ELR (cell line): ENCODE measurements at places on chromosomes 5 and 9.

- DNase-seq = no peak
Observed at GRCh38 chr9:109517901-109518377, 19.8 kb upstream of the PTPN3 start.

GRCh38 chr9:129267141-129267540 lies 89.1 kb upstream of the IER5L start:
- no peak for DNase-seq

DNA sequence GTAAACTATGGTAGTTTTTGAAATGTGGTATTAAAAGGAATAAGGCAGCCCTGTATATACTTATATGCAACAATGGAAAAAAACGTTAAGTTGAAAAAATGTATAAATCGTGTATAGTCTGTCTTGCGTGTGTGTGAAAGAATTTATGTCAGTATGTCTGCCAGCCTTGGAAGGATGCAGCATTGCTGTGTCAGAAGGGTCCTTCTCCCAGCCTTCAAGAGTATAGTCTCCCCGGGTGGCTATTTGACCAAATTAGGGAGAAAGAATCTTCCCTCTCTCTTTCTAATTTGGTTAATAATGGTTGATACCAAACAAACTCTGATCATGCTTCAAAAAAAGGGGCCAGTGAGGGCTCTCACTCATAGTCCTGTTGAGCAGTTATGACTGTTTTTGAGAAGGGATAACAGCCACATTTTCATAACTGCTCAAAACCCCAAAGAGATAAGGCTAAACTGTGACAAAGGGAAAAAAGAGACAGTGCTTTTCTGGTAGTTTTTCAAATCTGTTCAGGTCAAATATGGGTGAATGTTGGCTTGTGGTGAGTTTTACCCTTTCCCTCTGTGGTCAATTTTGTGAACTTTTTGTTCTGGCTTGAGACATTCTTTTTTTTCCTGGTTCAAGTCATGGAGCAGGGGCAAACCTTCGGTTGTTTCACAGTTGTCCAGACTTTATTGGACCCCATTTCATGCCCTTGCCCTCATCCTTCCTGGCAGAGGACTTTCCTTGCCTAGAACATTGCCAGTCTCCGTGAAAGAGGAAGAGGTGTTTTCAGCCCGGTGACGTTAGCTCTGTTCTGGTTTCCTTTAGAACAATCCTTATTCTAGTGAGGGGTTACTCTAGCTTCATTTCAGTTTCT lies 21.0 kb downstream of the SNX30 start:
- no peak for DNase-seq

- DNase-seq = peak; percentile 68
Observed at GRCh38 chr9:116157436-116158138, 4.0 kb downstream of the PAPPA start.

DNA sequence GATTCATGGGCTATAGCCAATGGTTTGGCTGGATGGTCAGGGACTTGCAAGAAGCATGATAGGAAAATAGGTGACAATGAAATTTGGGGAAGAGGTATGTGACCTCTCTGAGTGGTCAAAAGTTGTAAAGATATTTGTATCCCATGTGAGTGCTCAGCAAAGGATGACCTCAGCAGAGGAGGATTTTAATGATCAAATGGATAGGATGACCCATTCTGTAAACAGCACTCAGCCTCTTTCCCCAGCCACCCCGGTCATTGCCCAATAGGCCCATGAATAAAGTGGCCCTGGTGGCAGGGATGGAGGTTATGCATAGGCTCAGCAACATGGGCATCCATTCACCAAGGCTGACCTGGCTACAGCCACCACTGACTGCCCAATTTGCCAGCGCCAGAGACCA lies 138.4 kb upstream of the SPDL1 start:
- no peak for DNase-seq

- DNase-seq = no peak
Observed at GRCh38 chr5:103444333-103445038, 118.1 kb downstream of the NUDT12 start.

DNA sequence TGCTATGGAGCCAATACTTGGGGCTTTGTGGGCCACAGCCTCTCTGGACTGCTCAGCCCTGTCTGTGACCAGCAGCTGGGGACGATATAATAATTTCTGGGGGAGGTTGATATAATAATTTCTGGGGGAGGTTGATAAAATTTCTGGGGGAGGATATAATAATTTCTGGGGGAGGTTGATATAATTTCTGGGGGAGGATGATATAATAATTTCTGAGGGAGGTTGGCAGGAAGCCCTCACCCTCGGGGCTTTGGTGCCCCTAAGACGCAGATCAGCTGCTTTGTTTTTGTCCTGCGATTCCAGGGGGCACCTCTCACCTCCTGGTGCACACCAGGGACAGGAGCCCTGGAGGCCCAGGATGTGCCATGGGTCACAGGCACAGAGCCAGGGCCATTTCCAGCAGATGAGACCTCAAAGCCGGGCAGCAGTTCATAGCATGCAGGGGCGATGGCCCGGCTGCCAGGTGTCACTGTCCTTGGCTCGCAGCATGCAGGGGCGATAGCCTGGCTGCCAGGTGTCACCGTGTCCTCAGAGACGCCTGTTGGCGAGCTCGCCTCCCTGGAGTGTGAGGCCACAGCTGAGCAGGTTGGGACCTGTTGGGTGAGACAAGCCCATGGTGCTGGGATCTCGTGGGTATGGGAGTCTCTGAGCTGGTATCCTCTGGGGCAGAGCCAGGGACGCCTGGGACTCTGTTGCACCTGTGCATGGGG lies 3.8 kb upstream of the TOR4A start:
- no peak for DNase-seq

DNA sequence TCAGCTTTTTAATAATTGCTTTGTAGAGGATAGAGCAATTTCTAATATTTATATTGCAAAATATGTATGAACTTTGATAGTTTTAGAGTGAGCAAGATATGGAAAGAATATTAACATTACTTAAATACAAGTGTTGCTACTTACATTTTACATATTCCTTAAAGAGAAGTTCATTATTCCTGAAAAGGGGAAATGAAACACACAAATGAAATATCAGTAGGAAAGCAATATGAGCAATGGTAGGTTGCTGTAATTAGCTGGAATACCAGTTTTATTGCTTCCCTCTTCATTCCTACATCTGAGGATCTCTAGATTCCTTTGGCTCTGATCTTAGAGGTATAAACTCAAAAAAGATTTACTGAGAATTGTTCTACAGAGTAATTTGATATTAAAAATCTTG lies 414.1 kb downstream of the FAM170A start:
- DNase-seq = no peak

DNA sequence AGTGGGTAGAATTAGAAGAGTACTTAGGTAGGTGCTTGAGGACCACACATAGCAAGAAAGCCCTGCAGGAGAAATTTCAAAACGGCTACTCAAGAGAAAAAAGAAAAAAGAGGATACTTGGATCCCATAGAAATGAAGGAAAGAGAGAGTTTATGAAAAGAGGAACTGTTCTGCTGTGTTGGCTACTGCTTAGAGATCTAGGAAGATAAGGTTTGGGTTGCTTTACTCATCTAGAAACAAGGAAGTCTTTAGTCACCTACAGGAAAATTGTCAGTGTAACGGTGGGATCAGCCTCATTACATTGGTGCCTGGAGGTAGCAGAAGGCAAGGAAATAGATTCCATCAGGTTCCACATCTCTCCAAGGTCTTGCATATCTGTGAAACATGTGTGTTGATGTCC lies 14.8 kb upstream of the C5orf46 start:
- DNase-seq = no peak

DNA sequence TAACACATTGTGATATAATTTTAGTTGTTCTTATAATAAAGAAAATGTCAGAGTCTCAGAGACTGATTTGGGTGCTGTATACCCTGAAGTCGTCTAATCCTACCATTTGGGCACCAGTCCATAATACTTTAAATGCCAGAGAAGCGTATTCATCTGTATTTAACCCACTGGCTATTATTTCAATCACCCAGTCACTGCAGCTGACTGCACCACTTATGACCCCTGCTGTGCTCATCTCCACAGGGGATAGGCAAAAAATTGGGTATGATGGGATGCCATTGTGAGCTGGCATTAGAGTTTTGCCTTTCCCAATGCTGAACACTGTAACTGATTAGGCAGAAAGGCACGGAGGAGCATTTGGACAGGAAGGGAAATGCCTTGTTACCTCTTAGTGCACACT lies 599.7 kb downstream of the CAAP1 start:
- DNase-seq = peak; percentile 68

- peak; percentile 24 for DNase-seq
Observed at GRCh38 chr5:88269222-88269771, 652 bp upstream of the TMEM161B start.

- DNase-seq = no peak
Observed at GRCh38 chr9:101381833-101382342, 2.9 kb downstream of the BAAT start.

GRCh38 chr9:91899219-91899563 lies 50.8 kb downstream of the ROR2 start:
- DNase-seq = no peak

DNA sequence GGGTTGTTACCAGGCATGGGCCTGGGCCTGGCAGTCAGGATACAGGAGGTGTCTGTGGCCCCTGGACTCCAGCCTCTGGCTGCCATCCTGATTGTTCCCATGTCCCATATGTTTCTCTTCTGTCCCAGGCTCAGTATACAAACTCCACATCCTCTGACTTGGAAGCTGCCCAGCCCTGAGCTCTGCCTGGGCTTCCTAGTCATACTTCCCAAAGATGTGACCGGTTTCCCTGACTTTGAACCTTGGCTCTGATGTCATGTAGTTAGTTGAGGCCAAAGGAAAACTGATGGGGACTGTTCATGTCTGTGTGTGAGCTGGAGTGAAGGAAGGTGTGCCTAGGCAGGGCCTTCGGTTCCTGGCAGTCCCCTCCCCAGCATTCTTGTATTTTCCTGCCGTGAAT lies 50.4 kb downstream of the CYSTM1 start:
- DNase-seq = no peak

- DNase-seq = no peak
Observed at GRCh38 chr5:146112476-146112875, 7.1 kb upstream of the PLAC8L1 start.

- DNase-seq = peak; percentile 6
Observed at GRCh38 chr9:70156729-70157128, 102.0 kb upstream of the SMC5 start.

GRCh38 chr5:96809921-96810320 lies 2.2 kb upstream of the ERAP1 start:
- DNase-seq = no peak

DNA sequence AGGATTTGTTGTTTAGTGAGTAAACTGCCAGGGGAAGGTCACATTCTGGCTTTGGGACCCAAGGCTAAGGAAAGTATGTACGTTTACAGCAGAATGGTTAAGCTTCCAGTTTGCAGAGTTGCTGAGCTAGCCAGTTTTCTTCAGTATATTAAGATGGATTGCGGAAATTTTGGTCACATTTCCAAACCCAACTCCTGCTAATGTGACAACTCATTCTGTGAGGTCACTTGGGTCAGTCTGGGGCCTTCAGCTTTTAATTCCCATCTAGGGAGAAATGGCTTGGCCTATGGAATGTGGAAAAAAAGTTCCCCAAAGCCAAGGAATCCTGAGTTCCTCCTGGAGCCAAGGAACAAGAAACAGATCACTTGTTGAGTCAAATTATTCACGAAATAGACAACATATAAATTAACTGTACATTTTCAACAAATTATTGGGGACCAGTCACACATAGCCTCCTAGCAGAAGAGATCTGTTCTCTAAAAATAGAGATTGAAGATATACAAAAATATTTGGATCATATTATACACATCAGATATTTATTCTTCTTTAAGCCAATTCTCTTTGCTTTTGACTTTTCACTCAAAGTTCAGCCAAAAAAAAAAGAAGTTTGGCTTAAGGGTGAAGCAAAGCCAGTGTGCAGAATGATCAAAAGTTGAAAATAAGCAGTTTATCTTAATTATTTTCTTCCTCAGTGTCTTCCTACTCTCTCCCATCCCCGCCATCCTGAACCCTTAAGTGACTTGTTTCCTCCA lies 8.8 kb downstream of the KCNV2 start:
- DNase-seq = no peak

GRCh38 chr9:79384501-79384900 lies 187.3 kb upstream of the TLE4 start:
- no peak for DNase-seq

GRCh38 chr9:8632493-8632892 lies 832.9 kb upstream of the DMAC1 start:
- no peak for DNase-seq

GRCh38 chr5:81849770-81850367 lies 99.0 kb upstream of the SSBP2 start:
- DNase-seq = no peak

- DNase-seq = no peak
Observed at GRCh38 chr5:179301796-179302195, 43.5 kb downstream of the ADAMTS2 start.

DNA sequence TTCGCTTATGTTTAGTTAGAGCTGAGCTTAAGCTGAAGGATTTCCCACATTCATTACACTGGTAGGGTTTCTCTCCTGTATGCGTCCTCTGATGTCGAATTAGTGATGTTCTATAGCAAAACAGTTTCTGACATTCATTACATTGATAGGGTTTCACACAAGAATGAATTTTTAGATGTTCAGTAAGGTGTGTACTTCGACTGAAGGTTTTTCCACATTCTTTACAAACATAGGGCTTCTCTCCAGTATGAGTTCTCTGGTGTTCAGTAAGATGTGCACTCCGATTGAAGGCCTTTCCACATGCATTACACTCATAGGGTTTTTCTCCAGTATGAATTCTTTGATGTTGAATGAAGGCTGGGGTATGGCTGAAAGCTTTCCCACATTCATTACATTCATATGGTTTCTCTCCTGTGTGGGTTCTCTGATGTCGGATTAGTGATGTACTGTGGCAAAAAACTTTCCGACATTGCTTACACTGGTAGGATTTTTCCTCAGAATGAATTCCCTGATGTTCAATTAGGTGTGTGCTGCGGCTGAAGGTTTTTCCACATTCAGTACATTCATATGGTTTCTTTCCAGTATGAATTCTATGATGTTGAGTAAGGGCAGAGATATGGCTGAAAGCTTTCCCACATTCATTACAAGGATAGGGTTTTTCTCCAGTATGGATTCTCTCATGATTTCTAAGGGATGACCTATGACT lies 14.6 kb downstream of the ZNF883 start:
- DNase-seq = peak; percentile 3

DNA sequence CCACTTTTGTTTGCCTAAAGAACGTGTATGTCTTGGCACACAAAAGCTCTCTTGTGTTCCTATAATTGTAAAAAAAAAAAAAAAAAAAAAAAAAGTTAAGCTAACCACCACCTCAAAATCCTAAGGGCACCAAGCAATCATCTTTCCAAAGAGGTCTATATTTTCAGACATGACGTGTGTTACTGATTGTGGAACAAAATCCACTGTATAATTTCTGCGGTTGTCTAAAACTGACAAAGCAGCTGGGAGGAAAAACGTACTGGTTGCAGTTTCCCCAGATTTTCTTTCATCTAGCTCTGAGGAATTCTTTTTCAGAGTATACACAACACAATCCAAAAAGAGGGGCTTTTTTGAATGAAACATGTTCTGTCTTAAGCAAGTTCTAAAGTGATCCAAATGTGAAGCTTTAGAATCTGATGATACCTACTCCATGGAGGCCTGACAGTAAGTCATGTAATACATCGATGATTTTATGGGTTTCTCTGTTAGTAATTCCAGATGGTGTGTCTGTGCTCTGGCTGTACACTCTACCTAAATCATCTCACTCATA lies 375.6 kb upstream of the NUDT12 start:
- no peak for DNase-seq
